Activated naive CD8-positive, alpha-beta T cell treated with anti-CD3 and anti-CD28 coated beads for 36 hours (primary cell): ENCODE measurements at places on chromosomes 6 and 20. TPM values are rescaled to one million over a fixed set of nuclear protein-coding genes. Genes with fewer than 3 reads are reported as not detected.

- no peak for DNase-seq
Measured at GRCh38 chr6:151417477-151417876, 26.1 kb upstream of the ZBTB2 start.

DNA sequence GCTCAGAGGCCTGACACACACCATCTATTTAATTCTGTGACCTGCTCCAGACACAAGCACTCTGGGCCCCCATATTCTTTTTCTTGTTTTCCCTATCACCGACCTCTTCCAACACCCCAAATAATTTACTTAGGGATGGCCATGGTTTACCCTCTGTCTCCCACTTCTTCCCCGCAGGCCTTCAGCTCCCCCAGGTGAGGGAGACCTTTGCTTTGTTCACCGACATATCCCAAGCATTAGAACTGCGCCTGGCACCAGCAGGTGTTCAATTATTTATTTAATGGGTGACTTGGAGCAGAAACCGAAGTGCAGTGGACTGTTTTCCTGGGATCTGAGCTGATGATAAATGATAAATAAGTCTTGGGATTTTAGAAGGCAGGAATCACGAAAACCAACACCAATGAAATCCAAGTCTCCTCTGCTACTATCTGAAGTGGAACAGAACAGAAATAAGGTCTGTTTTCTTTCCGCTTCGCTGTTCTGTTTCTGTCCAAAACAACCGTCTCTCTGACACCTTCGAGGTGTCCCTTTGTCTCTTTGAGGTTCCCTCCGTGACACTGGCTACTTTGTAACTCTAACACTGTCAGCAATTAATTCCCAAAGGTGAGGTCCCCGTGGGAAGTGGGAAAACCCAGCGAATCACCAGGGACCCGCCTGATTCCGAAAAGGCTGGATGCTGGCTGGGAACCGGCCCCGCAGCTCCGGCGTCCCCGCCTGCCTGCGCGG lies 1.1 kb upstream of the RIN2 start:
- DNase-seq = no peak

DNA sequence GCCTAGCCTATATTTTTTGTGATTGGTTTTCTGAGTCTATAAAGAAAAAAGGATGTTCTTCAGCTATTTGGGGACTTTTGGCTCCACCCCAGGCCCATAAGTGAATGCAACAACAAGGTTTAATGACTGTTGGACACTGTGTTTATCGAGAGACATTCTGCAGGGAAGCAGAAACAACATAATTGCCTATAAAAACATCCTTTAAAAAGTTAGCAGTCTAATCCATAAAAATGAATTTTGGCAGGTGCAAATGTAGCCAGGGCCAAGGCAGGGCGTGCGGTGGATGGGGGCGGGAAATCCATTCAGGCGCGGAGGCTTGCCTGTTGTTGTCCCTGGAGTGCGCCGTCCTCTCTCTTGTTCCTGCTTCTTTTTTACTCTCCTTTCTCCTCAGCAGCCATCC lies 99.3 kb downstream of the PAX1 start:
- no peak for DNase-seq

DNA sequence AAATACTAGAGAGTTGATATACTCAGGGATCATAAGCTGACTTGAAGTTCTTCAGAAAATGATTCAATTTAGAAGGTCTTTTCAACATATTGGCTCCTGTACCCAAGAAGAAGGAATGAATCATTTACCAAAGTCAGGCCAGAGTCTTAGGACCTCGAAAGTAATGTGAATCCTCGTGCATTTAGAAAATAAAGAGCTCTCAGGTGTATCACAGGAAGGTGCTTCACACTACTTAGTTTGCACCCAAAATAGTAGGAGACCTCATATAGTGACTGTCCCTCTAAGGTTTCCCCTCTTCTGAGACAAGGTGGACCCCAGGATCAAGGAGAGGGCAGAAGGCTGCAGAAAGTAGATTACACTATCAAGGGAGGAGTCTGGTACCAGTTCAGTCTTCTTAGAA lies 71.8 kb downstream of the F13A1 start:
- no peak for DNase-seq

DNA sequence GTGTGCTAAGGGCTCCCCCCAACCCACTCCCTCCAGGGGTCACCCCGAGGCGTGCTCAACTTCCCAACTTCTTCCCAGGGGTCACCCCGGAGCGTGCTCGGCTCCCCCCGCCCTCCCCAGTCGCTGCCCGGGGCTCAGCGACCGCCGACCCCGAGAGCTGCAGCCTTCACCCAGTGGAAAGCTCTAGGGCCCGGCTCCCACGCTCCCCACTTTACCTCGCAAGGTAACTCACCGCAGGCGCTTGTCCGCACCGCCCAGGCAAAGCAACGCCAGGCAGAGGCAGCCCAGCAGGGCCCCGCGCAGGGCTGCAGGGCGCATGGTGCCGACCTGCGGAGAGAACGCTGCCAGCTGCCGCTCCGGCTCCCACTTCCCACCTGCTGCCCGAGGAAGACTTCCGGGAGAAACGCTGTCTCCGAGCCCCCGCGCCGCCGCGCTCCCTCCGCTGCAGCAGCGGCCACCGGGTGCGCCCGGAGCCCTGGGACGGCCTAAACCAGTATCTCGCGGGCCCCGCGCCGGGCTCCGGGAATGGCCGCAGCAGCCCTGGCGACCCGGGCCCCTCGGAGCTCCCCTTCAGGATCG lies 396 bp downstream of the RNASET2 start:
- DNase-seq = no peak

DNA sequence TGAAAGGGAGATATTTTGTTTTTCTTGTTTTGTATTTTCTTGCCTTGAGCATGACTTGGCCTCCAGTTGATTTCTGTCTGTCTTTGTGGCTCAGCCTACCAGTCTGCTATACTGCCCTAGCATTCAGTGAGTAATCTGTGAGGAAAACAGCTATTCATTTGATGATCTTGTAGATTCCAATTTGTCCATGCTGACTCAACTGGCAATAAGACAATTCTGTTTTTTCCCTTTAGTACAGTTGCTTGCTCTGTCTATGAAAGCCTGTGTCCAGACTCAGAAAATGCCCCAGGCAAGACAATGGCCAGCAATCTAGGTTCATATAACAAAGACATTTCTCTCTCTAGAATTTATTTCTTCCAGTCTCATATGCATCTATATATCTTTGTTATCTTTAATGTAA lies 10.9 kb upstream of the SOX4 start:
- DNase-seq = no peak

DNA sequence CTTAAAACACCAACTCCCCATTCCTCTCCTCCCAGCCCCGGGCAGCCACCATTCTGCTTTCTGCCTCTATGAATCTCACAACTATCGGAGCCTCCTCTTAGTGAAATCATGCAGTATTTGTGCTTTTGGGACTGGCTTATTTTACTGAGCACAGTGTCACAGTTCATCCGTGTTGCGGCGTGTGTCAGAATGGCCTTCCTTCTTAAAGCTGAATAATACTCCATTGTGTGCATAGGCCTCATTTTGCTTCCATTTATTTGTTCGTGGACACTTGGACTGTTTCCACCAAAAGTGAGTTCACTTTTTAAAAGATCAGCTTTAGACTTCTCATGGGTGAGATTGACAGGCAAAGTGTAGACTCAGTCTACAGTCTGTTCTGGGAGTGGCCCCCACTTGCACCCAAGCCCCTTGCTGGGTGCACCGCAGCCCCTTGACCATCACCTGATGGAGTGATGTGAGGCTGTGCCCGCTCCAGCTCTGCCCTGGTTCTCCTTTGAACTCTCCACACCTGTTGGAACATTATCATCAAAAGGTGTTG lies 12.6 kb downstream of the DUSP22 start:
- no peak for DNase-seq

DNA sequence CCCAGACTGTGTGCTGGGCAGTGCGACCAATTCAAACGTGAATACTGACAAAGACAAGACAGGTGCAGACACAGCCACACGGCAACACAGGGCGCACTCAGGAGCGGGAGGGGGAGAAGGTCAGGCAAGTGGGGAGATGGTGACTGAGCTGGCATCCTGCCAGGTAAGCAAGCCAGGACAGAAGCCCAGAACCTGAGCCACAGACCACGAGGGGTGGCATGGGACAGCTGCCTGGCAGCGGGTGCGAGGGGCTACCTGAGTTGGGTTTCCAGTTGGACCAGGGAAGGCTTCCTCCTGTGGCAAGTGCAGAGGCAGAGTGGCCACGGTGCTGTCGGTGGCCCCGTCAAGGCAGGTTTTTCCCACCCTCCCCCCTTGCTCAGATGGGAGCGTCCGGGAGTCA lies 215.2 kb upstream of the ARID1B start:
- DNase-seq = no peak

GRCh38 chr6:92906385-92906784 lies 513.0 kb downstream of the EPHA7 start:
- no peak for DNase-seq

GRCh38 chr6:41966961-41967311 lies 25.3 kb upstream of the CCND3 start:
- no peak for DNase-seq

GRCh38 chr20:33160681-33161080 lies 7.3 kb upstream of the BPIFA2 start:
- no peak for DNase-seq

DNA sequence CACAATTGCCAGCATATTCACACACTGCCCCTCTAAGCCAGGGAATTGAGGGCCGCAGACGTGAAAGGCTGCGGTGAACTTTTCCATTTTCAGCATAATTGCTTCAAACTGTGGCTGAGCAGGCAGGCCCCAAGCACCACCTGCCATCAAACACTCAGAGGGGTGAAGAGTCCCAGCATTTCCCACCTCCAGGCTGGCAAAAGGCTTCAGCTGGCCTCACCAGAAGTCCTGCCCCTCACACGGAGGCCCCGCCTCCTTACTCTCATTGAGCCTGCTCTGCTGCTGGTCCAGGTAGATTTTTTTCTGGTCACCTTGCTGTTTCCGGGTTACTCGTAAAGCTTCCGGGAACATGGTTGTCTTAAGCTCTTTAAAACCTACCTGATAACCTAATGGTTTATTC lies 52.0 kb upstream of the PRELID3B start:
- DNase-seq = no peak

GRCh38 chr6:138811866-138812265 lies 16.0 kb downstream of the ECT2L start:
- no peak for DNase-seq

DNA sequence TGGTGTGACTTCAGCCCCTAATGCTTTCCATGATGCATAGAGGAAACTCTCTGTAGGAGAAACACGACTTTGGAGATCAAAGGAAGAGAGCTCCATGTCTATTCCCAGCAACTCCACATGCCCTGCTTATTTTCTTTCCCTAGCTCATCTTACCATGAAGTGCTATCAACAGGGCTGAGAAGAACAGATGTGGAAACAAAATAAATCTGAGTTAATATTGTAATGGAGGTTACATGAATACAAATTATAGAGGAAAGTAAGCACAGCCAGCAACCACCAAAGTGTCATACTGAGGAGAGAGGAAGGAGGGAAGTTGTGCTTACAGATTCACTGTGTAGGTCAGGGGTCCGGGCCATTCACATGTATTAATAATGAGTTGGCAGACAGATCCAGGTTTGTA lies 157.5 kb downstream of the RFPL4B start:
- DNase-seq = no peak

GRCh38 chr6:25519856-25520255 lies 132.2 kb upstream of the SCGN start:
- no peak for DNase-seq

DNA sequence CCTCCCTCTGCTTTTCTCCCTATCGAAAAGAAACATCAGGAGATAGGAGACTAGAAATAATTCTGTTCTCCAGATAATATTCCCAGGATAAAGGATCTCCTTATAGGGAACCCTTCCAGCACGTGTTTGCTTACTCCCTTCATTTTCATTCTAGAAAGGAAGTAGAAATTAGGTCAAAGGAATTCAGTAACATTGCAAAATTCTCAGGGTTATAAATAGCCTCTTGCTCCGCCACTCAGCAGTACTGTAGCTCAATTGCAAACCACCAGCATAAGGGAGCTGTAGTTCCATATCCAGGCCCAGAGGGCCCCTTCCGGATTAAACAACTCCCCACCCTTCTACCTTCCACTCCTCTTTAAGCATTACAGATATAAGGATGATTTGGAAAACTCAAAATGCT lies 6.2 kb downstream of the ELMO2 start:
- no peak for DNase-seq

- no peak for DNase-seq
Measured at GRCh38 chr6:105681061-105681460, 278.2 kb upstream of the PREP start.

DNA sequence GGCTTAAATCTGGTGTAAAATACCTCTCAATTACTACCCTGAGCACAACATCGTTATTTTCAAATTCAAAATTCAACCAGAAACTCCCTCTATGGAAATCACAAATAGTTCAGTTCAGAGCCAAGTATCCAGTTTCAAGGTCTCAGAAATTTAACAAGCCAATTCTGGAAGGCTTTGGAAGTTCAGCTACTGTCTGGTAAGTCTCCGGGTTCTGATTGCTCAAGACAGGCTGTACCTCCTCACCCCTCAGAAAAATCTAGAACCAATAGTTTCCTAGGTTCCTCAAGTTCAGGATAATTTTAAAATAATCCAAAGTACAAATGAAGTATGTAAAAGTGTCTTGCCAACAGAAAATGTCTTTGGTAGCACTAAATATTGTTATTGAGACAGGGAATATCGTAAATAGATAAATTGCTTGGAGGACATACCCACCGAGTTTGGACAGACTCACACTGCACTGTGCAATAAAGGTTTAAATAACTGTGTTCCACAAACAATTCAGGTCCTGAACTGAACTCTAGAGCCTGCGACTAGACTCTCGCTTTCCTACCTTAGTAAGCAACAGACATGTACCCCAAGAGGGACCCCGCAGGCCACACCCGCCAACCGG lies 729 bp downstream of the ATG5 start:
- DNase-seq = no peak

GRCh38 chr20:63067721-63068560 lies 61.2 kb upstream of the BHLHE23 start:
- DNase-seq = no peak

- no peak for DNase-seq
Measured at GRCh38 chr6:118652051-118652615, 742 bp upstream of the CEP85L start.

- DNase-seq = peak; percentile 4
Measured at GRCh38 chr6:38973178-38974057, 75.2 kb upstream of the GLP1R start.

The PBOV1 gene
- not detected for total RNA-seq

The ANKRD66 gene
- not detected for total RNA-seq

The FHL5 gene
- not detected for total RNA-seq

The HLA-DRB1 gene
- 4.2 TPM for total RNA-seq

The CD40 gene
- total RNA-seq = 5.3 TPM

The PACRG gene
- 0.50 TPM for total RNA-seq

The SOBP gene
- 2.1 TPM for total RNA-seq

The PRPF6 gene
- total RNA-seq = 64.6 TPM
